ENCODE measurements at places on chromosomes 16 and 17. TPM values are rescaled to one million over a fixed set of nuclear protein-coding genes. Genes with fewer than 3 reads are reported as not detected.

DNA sequence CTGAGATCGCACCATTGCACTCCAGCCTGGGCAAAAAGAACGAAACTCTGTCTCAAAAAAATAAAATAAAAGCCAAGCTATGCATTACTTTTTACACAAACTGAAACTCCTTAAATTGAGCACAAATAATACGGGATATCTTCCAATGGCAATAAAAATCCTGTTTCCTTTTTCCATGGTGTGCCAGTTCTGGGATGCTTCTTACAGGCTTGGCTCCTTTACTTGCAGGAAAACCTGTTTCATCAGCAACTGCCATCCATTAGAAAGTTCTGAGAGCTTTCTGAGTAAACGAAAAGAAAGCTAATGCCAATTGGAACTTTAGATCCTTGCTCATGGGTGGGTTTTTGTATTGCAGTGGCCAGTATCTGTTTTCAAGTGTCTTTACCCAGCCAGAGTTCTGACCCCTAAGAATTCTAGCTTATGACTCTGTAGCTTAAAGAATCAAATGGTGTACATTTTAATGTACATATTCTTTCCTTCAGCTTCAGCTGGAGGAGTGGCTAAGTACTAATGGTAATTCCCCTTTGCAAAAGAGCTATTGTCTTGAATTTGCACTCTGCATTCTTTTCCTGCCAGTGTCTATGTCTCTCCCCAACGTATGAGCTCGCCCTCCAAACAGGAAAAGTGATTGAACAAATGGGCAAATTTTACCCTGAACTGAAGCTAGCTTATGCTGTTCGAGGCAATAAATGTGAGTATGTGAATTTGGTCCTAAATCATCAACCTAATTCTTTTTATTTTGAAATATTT lies 21.5 kb upstream of the DDX19A start:
- DNase-seq, result no peak

- DNase-seq, result peak; percentile 91
These were observed at the start of gene NUDT16L1 for GRCh38 chr16:4693296-4693955. Gene NUDT16L1, plus strand, starts transcription at chr16:4693562. Its CDS starts 165 bp downstream, at chr16:4693727.

DNA sequence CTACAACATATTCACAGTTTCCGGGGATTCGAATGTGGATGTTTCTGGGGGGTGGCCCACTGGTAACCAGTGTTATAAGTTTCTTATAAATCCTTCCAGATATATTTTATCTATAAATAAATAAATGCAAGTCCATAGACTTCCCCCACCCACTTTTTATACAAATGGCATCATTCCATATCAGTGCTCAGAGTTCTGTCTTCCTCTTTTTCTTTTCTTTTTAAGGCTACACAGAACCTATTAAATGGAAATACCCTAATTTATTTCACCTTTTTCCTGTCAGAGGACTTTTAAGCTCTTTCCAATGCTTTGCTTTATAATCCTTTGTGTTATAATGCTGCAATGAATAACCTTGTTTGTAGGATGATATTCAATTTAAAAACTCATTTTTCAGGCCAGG lies 3.8 kb downstream of the LGALS9 start:
- no peak for DNase-seq

- DNase-seq, result no peak
These were observed 1.5 kb upstream of the PRR29 start for GRCh38 chr17:63996430-63997182.

Gene KRTAP16-1
- 0.27 TPM for total RNA-seq

DNA sequence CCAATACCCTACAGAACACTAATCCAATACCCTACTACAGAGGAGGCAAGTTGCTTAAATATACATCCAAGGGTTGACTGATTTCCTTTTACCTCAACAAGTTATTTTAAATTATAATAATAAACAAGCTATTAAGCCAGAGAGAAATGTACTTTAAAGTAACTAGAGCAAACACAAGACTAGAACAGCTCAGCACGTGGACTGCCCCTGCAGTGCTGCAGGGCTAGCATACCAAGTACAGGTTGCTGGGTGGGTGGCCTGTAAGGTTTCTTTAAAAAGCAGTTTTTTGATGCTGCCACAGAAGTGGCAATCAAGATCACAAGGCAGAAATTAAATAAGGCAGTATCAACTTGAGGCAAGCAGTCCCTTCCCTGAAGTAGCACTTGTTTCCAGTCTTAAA lies 63.5 kb downstream of the PARN start:
- DNase-seq, result no peak

GRCh38 chr17:32807577-32807976 lies 69.3 kb downstream of the MYO1D start:
- no peak for DNase-seq

- DNase-seq, result no peak
These were observed 12.9 kb downstream of the BANP start for GRCh38 chr16:87964049-87964659.

DNA sequence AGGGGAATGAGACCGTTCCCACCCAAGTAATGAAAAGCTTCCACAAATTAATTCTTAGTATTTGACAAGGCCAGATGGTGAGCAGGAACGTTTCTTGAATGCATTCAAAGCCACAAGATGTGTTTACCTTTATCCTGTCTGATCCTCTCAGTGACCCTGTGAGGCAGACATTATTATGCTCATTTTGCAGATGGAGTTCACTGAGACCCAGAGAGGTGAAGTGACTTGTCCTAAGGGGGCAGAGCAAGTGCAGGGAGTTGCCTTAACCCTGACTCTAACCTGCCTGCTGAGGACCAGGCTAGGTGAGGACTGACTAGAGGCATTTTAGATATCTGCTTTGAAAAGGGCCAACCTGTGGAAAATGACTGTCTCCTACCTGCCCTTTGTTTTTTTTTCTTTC lies 156.7 kb downstream of the HAPSTR1 start:
- no peak for DNase-seq

DNA sequence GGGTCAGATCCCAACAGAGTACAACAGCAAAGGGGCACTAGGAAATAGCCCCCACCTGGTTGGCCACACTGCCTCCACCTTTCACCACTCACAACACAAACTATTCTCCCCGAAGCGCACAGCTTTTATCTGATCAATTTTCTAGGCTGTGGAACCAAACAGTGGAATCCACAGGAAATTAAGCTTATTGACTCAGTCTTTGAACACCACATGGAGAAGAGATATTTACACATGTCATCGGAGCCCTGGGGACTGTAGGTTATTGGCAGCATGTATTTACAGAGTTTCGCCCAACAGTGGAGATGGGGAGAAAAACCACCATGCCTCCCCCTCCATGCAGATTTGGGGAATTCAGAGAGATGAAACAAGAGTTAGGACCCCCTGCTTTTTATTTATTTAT lies 154.8 kb downstream of the XYLT1 start:
- DNase-seq, result no peak

Gene TP53TG3F
- total RNA-seq, result not detected

DNA sequence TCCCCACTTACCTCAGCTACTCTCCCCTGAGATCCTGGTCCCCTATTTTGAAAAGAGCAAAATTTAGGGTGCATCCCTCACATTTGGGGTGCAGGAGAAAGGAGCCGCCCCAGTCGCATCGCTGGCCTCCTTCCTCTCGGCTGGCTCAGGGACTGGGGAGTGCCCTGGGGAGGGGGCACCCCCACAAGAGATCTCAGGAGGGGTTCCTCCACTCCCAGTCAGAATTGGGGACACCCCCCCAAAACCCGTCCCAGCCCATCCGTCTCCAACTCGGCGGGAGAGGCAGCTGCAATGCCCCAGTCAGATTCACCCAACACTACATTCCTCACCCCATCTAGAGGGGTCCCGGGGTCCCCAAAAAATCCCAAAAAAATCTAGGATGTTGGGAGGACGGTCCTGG lies 3.5 kb upstream of the BCL6B start:
- DNase-seq, result no peak

GRCh38 chr16:76946879-76947278 lies 244.1 kb upstream of the MON1B start:
- DNase-seq, result no peak

Gene ETV4
- under 0.01 TPM for total RNA-seq

Gene BCL6B
- total RNA-seq, result 17.8 TPM

GRCh38 chr17:21089145-21089544 lies 37.6 kb upstream of the DHRS7B start:
- DNase-seq, result no peak

DNA sequence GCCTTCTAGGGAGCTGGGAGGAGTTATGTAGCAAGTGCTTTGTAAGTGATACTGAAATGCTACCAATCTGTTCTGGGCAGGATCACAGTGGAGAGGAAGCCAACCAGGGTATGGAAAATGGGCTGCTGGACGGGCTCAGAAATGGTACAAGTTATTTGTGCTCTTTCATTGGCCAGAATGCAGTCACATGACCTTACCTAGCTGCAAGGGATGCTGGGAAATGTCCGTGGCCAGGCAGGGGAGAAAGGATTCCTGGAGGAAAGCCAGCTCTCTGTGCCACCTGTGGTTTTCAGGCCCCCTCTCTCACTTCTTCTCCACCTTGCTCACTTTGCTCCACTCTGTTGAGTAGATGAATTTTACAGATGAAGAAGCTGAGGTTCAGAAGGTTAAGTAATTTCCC lies 4.8 kb downstream of the EEF2K start:
- DNase-seq, result no peak

GRCh38 chr17:63675607-63676546 lies 24.0 kb downstream of the LIMD2 start:
- DNase-seq, result no peak

Gene MYO15A
- 1.6 TPM for total RNA-seq

DNA sequence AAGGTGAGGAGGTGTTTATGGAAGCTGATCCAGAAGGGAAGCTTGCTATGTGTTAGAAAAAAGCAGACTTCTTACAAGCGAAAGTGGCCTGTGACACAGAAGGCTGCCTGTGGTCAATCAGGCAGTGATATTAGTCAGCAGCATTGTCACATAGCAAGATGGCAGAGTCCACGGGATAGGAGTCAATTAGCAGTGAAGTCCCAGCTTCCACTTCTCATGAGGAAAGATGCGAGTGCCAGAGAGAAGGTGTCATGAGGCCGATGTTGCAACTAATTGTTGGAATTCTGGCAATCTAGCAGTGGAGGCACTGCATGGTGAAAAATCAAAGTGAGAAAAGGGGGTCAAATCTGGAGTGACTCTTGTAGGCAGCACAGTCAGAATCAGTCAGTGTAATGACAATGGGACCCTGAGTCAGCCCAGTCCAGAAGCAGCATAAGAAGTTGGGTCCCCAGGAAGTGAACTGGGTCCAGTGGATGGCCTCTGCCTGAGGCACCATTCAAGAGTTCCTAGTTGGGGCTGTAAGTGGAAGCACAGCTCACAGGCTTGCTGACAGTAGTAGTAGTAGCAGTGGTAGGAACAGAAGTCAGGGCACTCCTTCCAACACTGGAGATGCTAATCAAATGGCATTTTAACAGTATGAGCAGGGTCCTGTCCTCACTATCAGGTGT lies 85.1 kb downstream of the TNFRSF13B start:
- no peak for DNase-seq

Gene HSD11B2
- 0.27 TPM for total RNA-seq

DNA sequence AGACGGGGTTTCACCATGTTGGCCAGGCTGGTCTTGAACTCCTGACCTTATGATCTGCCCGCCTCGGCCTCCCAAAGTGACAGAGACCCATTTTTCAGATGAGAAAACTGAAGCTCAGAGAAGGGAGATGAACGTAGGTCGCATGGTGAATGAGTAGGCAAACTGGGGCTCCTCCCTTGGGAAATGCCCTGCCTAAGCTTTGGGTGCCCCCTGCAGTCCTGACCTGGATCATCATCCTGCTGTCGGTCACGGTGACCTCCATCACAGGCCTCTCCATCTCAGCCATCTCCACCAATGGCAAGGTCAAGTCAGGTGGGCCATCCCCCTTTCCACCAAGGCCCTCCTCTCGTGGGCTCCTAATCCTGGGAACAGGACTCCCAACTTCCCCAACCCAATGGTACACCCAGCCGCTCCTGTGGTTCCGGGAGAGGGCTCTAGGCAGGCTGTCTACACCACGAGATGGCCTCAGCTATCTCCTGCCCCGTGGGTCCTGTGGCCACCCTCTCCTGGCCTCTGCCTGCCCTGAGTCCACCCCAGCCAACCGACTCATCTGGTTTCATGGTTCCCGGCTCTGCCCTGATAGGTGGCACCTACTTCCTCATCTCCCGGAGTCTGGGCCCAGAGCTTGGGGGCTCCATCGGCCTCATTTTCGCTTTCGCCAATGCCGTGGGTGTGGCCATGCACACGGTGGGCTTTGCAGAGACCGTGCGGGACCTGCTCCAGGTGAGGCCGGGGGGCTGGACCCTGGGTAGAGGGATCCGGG lies 4.7 kb downstream of the SLC12A3 start:
- DNase-seq, result peak; percentile 44
